Amygdala (tissue), 56 donors: ENCODE measurements at places on chromosomes 3 and 15.

DNA sequence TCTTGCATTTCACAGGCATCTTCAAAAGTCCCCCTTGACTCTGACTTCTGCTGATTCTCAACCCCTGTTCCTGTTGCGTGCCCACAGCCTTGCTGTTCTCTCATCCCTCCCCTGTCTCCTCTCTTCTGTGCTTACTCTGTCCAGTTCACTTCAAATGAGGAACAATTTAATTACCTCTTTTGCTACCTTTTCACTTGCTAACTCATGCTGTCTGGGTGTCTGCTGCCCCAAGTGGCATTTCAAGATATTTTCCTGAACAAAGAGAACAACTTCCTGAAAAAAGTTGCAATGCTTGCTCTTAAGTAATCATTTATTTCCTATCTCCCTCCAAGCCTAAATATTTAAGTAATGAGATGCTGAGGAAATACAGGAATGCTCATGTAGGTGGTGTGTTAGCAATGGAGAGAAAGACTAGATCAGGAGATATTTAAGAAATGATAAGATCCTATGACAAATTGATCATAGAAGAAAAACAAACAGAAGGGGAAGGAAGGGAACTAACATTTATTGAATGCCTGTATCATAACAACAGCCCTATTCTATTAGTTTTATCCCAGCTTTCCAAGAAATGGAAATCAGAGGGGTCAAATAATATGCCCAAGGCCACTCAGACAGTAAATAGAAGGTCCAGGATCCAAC lies 42.2 kb downstream of the SV2B start:
- no peak for DNase-seq

DNA sequence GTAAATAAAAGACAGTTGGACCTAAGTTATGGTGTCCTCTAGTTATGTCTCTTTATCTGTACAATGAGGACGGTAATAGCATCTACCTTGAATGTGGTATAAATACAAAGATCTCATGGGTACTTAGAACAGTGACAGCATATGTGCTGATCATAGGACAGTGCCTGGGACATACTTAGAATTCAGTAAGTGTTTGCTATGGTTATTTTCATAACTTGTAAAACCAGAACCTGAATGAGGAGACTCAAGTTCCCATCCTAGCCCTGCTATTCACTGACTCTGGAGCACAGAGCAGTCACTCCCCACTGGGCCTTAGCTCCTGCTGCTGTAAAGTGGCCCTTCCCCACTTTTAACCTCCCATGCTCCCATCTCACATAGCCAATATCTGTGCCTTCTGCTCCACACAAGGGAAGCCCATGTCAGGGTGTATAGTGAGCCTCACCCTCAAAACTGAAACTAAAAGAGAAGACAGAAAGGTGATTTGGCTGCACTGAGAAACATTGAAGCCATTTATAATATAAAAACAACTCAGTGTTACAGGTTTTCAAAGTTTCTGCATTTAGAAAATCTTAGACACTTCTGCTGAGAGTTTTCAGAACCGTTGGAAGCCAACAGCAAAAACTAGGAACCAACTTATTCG lies 225.4 kb upstream of the UBE2E2 start:
- DNase-seq, result no peak

DNA sequence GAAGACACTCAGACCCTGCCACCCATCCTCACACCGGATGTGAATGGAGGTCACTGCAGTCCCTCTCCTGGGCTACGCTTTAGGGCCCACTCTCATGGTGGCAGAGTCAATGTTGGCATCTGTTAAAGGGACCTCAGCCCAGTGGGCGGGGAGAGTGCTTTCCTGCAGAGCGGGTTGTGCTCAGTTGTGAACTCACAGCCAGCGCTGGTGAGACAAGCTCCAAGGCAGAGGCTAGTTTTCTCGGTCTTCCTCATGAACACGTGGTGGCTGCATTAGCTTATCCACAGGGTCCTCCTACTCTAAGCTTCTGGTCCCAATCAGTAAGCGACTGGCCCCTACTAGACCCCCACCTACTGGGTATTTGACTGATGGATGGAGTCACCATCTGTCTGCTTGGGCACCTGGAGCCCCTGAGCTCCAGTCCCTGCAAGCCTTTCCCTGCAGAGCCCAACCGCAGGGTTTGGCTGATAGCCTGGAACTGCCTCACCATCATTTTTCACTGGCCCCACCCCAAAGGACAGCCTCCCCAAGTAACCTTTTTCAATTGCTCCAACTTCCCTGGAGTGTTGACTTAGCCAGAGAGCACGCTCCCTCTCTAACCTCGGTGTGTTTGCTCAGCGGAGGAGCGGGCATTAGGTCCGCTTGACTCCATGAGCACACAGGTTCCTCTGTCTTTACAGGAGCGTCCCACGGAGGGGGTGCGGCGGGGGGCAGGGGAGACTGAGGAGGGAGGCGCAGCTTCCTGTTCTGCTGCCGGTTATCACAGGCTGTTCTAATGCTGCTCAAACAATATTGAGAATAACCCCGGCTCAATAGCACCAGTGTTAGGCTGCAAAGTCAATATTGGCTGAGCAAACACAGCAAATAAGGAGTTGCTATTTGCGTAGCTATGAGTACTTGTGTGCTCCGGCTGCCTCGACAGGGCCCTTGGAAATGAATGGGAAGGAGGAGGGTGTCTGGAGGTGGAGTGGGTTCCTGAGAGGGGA lies 141.7 kb downstream of the RPLP1 start:
- no peak for DNase-seq

GRCh38 chr3:46593274-46593862 lies 19.0 kb upstream of the FAM240A start:
- DNase-seq, result no peak

DNA sequence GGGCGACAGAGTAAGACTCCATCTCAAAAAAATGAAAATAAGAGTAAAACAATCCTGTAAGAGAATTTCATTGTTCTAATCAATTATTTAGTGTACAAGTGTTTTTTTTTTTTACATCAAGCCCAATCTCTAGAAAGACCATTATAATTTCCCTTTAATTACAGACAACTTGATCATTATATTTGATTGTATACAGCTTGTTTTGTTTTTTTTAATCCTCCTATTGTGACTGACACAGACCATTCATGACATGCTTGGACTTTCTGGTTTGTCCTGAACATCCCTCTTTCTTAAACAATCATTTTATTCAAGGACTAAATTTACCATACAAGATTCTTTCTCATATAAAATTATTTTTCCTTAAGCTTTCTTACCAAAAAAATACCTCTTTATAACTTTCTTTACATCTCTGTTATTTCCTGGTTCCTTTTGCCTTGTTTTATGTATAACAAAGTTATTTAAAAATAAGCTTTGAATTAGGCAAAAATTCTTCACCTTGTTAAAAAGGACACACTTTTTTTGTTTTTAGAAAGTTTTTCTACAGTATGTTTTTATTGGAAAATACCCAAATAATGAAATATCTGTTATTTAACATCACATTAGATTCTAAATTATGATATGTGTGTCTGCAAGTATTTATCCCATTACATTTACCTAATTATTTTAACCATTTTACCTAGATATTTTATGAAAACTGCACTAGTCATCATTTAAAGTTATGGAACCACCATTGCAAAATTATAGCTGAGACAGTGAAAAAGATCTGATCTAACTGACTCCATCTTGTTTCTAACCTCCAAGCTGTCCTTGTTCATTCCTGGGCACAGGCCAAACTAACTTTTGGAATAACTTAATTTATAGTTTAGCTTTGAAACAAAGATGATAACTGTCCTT lies 26.1 kb upstream of the GFM1 start:
- DNase-seq, result no peak

DNA sequence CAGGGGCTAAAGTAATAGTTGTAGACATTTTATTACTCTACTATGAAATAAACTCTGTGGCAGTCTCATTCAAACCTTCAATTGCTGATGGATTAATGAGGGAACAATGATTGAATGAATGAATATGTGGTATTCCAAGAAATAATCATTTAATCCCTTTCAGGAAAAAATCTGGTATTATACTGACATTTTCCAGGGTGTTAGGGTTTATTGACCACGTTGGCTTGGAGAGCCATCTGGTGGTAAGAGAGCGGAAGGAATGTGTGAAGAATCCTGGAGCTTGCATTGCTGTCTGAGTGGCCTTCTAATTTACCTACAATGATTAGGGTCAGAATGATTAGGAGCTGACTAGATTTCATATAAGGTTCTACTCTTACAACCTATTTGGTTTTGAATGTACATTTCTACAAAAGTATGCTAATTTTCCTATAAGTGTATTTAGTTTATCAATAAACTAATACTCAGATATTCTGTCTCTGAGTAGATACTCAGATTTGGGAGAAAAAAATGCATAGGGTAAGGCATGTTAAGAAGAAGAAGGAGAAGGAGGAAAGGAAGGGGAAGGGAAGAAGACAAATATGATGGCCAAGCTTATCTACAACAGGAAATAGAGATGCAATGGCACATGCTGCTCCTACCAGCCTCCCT lies 249.9 kb downstream of the ROBO1 start:
- DNase-seq, result no peak

DNA sequence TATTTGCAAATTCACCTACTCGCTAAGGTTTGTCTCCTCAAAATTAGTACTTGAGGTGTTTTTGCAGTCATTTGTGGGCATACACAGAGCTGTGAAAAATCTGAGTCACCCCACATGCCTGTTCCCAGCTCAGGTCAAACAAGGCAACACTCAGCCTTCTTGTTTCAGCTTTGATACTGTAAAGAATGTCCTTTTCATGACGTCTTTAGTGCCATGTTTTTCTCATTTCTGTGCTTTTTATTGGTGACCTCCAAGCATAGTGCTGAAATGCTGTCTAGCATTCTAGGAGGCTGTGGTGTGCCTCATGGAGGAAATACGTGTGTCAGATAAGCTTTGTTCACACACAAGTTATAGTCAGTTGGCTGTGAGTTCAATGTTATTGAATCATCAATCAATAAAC lies 8.8 kb downstream of the CAPN3 start:
- DNase-seq, result no peak

- DNase-seq, result no peak
Observed at GRCh38 chr3:133697960-133698359, 36.2 kb upstream of the TOPBP1 start.

- no peak for DNase-seq
Observed at GRCh38 chr3:161600173-161600572, 103.6 kb downstream of the OTOL1 start.

DNA sequence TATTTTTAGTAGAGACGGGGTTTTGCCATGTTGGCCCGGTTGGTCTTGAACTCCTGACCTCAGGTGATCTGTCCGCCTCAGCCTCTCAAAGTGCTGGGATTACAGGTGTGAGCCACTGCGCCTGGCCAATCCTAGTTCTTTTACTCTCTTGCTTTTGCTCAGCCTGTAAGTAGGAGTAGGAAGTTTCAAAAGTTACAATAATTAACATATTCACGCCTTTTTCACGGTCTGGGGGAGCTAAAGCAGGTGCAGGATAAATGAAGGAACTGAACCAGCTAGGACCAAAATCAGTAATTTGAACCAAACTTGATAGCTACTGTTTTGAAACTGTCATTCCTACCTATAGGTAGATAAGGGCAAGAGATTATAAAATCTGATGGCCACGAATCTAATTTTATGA lies 98.5 kb downstream of the CACNA1D start:
- DNase-seq, result no peak

GRCh38 chr3:15460891-15461531 lies 33.6 kb downstream of the EAF1 start:
- no peak for DNase-seq

- DNase-seq, result no peak
Observed at GRCh38 chr3:146550743-146551510, 6.5 kb upstream of the PLSCR1 start.

DNA sequence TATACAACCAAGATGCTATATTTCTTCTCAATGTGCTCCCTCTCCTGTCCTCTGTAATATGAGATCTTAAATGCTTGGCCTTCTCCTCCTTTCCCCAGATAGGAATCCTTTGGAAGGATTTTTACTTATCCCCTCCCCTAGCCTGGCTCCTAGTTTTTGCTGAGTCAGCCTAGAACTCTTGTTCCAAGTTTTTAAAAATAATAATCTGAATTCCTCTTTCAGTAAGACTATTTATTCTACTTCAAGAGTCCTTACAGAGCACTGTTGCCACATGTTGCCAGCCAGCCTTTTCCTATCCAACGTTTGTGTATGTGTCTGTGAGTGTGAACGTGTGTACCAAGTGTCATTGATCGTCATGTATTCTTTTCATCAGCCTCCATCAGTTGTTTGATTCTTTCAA lies 11.0 kb upstream of the KCNMB2 start:
- DNase-seq, result no peak

- no peak for DNase-seq
Observed at GRCh38 chr3:72092778-72093177, 307.8 kb upstream of the PROK2 start.

- DNase-seq, result no peak
Observed at GRCh38 chr15:50247819-50248655, 17.5 kb downstream of the HDC start.

GRCh38 chr3:108030960-108031359 lies 59.9 kb downstream of the CD47 start:
- no peak for DNase-seq

DNA sequence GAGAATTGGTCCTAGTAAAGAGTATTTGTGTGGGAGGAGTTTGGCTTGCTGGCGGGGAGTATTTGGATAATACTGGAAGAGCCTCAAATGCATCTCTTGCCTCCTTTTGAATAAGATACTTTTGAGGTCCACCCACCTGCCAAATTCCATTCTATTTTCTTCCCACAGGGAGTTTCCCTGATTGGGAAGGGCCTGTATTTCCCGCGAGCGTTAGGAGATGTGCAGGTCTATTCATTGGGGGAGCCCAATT lies 406 bp upstream of the RASA2 start:
- no peak for DNase-seq

GRCh38 chr3:46960081-46960701 lies 16.4 kb downstream of the CCDC12 start:
- DNase-seq, result no peak

- no peak for DNase-seq
Observed at GRCh38 chr3:27024493-27024892, 344.7 kb downstream of the NEK10 start.

DNA sequence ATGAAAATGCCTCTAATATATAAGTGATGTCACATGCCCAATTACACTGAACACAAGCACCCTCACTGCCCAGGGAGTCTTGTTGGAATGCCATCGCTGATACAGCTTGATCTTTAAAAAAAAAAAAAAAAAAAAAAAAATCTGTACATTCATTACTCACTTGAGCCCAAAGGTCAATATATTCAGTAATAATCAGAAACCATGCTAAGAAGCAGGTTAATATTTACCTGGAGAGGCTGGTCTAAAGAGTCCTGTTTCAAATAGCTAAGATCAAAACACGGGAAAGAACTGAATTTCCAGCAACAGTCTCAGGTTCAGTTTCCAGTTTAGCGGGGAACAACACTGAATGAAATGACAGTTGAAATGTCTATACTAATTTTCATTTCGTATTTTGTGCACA lies 109.9 kb downstream of the UACA start:
- DNase-seq, result no peak

DNA sequence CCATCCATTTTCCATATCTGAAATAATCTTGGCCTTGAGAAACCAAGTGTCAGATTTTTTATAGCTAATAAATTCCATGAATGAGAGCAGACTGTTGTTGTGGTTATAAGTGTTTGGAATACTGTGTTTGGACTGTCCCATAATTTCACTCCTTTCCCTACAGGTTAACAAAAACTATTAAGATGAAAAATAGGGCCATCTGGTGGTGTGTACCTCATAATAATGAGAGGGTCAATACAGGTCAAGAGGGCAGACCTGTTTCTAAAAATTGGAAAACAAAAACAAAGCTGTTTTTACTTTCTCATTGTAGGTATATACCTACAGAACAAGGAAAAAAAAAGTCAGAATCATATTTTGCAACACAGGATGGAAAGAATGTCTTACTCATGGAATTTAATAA lies 553.8 kb upstream of the SGO1 start:
- DNase-seq, result no peak
